ENCODE measurements at places on chromosomes 16 and 17.
A peak's percentile ranks its signal among the peaks of the same experiment; 100 is the strongest.

- no peak for DNase-seq
Observed at GRCh38 chr17:50344731-50345365, 1.1 kb upstream of the XYLT2 start.

DNA sequence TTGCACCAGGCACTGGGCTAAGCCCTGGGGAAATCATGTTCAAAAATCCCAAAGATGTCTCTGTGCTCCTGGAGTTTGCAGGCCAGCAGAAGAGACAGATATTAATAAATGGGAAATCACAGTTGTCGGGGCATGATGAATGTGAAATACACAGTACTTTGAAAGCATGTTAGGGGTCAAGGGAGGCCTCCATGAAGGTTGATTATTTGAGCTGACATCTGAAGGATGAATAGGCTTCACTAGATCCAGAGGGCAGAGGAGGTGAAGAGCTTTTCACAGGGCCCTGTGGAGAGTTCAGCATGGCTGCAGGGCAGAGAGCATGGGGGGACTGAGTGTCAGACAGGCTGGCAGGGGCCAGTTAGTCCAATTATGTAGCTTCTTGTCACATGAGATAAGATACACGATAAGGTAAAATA lies 2.6 kb downstream of the ANKRD40CL start:
- DNase-seq = no peak

GRCh38 chr17:67041941-67042899 lies 2.1 kb upstream of the CACNG1 start:
- DNase-seq = no peak

GRCh38 chr16:84715854-84716253 lies 16.1 kb downstream of the USP10 start:
- no peak for DNase-seq

DNA sequence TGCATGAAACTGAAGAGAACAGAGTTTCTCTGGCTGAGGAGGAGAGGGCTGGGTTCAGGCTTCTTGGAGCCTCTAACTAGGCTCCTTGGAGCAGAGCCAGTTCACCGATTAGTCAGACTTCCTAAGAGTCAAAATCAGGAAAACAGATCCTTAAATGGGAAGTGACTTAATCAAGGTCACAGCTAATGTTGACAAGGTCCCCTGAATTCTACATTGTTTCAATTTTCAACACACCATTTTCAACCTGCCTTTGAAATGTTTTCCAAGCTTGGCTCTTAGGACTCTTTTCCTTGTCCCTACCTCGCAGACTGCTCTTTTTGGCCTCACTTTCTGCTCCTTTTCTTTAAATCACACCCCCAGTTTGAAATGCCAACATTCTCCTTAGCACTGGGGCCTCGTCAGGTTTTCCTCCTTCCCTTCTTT lies 16.3 kb downstream of the MYL4 start:
- peak; percentile 73 for DNase-seq

DNA sequence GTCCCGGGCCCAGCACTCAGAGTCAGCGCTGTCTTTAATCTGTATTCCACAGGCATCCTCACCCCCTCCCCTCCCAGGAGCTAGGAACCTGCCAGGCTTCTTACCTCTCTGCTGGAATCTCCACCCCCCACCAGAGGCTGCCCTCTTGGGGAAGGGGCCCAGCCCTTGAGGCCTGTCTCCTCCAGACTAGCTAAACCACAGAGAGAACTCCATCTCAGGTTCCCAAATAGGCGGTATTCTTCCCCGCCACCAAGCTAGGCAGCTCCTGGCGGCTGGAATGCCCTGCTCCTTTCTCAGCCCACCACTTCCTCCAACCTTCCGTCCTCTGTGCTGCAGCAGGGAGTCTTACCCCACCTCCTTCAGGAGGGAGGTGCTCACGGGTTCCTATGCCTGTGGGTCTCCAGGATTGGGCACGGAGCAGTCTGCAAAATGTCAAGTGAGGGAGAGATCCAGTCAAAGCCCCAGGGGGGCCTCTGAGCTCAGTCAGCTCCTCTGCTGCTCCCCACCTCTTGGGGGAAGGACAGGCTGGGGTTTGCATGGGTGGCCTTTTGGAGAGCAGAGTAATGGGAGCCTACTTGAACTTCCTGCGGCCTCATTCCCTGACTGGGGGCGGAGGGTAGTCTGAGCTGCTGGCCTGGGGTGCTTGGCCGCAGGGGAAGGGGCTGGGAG lies 55.7 kb downstream of the SREBF1 start:
- DNase-seq = peak; percentile 38

GRCh38 chr17:6069539-6070429 lies at the start of gene WSCD1:
WSCD1 (plus strand) TSS chr17:6070379; CDS start chr17:6080659, 10,280 bp downstream.
- DNase-seq = no peak

DNA sequence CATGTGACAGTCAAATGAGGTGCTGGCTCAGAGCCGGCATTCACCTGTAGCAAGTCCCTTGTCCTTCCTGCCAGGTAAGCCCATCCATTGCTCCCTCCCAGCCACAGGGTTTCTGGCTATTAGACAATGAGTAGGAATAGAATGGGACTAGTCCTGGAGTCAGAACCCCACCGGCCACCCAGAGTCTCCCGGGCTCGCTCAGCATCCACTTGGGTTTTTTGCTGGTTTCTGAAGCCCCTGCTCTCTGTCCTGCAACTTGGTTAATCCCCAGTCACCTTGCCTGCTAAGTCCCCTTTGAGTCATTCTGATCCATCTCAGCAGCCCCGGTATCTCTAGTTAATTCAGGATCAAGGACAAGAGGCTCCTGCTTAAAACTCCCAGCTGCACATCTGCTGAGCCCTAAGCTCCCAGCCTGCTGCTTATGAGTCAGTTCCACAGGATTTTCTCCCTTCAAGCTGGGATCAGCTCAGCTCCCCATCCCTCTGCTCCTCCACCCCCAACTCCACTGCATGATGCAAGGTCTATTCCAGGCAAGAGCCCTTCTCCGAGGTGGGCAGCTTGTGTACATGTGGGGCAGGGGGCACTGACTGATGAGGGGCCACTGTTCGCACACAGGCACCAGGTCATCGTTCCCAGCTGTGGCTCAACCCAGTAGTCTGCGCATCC lies 19.9 kb upstream of the MRPS23 start:
- peak; percentile 83 for DNase-seq

DNA sequence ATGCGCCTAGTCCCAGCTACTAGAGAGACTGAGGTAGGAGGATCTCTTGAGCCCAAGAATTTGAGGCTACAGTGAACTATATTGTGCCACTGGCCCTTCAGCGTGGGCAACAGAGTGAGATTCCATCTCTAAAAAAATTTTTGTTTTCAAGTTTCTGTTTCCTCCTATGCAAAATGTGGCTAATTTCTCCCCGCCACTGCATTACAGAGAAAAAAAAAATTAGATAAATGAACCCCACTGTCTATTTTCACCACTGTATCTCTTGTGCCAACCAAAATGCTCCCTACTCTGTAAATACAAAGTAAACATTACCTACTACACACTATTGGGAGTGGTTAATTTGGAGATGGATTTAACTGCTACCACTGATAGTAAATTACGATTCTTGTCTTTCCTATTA lies 2.0 kb downstream of the MARF1 start:
- DNase-seq = no peak

GRCh38 chr17:2749784-2750181 lies 331 bp upstream of the CCDC92B start:
- DNase-seq = no peak

DNA sequence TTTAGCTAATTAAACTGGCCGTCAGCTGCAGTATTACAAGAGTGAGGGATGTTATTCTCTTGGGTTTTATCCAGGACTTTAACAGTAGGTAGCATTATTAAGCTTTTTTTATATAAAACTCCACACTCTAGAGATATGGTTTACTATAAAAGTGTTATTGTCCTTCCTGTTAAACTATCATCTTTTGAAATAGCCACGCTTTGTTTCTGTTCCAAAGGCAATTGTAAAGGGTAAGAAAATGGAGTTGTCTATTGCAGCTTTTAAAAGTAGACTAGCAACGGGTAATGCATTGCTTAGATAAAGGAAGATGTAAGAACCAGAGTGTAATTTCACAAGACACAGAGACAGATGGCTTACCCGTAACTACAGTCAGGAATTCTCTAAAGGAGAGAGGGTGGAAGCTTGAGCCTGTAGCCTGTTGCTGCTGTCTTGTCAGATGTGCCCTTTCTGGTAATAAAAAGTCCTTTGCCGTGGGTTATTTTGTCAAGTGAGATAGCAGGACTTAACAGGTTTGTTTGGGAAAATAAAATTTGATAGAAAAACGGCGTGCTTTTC lies 56.4 kb downstream of the WWOX start:
- DNase-seq = no peak

DNA sequence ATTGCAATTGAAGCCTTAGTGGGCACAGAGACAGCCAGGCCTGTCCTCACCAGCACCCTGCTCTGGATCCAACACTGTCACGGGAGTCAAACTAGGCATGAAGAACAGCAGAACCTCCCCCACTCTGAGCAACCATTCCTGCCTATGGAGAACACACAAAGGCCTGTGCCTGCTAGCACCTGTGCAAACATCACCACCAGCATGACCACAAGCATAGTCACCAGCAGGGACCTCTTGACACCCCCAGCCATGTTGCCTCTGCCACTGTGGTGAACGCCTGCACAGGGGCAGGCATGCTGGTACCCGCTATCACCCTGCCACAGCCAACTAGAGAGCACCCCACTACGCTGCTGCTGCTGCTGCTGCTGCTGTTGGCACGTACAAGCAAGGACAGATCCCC lies 51.7 kb downstream of the CMC2 start:
- DNase-seq = no peak

DNA sequence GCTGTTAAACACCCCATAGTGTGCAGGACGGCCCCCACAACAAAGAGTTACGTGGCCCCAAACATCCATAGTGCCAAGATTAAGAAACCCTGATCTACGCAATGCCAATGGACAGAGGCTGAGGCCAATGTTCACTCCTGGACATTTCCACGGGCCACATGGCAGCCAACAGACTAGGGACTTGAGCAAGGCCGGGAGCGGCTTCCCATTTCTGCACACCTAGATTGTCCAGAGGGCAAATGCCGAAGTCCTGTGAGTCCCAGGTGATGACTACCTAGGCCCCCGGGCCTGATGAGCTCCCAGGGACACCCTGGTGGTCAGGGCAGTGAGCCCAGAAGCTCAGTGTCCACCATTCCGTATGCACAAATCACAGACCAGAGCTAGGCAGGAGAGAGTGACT lies 95.5 kb downstream of the AMFR start:
- no peak for DNase-seq

Measured in non-pigmented ciliary epithelial cell (primary cell).